Natural killer cell treated with Interleukin-12 subunit alpha and Interleukin-12 subunit beta and Interleukin-15 and Interleukin-18, amount 100 ng/mL, for 72 hours (primary cell): ENCODE measurements at places on chromosomes 4 and X. TPM values are rescaled to one million over a fixed set of nuclear protein-coding genes. Genes with fewer than 3 reads are reported as not detected.

DNA sequence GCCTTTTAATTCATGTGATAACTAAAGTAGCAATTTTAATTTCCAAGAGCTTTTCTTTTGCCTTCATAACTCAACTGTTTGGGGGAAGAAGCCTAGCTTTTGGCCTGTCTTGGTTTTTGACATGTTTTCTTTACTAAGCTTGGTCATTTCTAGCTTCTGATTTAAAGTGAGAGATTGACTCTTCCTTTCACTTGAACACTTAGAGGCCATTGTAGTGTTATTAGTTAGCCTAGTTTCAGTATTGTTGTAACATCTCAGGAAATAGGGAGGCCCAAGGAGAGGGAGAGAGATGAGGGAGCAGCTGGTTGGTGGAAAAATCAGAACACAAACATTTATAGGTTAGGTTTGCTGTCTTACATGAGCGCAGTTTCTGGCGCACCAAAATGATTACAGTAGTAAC is 44.8 kb downstream of the DCLK2 start:
- no peak for DNase-seq

The CCDC158 gene
- total RNA-seq: not detected

DNA sequence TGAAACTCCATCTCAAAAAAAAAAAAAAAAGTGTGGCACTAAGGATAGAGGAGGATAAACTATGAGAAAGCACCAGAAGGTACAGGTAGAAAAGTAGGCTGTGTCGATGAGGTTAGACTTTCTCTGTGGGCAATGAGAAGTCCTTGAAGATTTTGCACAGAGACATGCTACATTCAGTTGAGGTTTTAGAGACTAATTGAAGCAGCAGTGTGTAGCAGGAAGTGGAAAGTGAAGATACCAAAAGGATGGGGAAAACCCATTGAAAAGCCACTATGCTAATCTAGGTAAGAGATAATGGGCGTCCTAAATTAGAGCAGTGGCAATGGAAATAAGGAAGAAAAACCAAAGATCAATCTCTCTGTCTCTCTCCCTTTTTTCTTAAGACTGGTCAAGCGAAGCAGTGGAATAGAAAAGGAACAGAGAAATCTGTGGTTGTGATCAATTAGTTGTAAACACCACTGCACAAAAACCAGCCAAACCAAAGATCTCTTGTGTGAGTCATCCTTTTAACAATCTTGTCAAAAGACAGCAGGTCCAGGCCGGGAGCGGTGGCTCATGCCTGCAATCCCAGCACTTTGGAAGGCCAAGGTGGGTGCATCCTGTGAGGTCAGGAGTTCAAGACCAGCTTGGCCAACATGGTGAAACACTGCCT is 3.5 kb downstream of the SPINK2 start:
- DNase-seq: no peak

GRCh38 chr4:104811727-104812126 is 317.0 kb upstream of the CXXC4 start:
- DNase-seq: no peak

DNA sequence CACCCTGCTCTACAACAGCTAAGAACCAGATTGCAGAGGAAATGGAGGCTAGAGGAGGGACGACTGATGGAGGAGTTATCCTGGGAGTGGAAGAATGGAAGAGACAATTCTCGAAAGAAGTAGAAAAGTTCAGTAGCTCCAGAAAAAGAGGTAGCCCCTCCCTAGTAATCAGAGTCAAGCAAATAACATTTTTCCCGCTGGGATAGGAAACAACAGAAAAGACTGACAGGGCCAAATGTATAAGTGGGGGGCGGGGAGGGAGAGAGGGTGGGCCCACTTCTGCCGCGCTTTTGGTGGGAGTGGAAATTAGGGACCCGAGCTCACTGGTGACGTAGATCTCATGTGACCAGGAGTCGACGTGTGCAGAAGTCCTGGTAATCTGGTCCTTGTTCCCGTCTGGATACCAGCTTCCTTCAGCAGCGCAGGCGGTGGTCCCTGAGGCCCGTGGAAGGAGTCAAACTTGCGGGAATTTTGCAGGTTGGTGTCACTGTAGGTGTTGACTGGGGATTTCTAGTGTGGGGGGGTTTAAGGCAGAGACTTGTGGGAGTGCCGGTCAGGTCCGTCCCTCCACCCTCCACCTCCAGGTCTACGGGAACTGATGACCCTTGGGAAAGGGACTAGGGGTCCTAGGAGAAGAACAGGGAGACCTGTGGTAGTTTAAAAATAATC is at the start of gene TCEAL9:
Gene TCEAL9 (plus strand): TSS at position 377 of the 669 bp plus-strand sequence. CDS start 1,179 bp downstream, outside the sequence.
- DNase-seq: no peak

- no peak for DNase-seq
Observed at GRCh38 chr4:145061318-145061920, 36.6 kb downstream of the ANAPC10 start.

The CORIN gene
- not detected for total RNA-seq

- DNase-seq: no peak
Observed at GRCh38 chr4:110840221-110840654, 217.4 kb upstream of the PITX2 start.

- DNase-seq: peak; percentile 89
Observed at GRCh38 chrX:129777218-129778030, 2.3 kb upstream of the SASH3 start.

DNA sequence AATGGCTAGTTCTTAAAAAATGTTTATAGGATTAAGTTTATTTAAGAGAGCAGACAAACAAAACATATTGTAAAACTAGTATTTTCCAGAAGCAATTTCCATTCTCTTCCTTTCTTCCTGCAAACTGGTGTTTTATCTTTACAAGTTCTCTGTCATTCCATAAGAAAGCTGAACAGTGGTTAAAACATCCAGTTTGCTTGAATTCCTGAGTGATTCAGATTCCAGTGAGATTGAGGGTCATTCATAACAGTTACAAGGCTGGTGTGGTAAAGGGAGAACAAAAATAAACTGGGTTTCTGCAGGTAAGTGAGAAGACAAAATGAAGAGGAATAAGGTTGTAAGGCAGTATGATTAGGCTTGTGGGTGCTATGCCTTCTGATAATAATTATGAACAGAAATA is 544.8 kb upstream of the DIPK2B start:
- no peak for DNase-seq

- DNase-seq: no peak
Observed at GRCh38 chr4:23485801-23486200, 404.0 kb downstream of the PPARGC1A start.
